Fibroblast of skin of back (primary cell): ENCODE measurements at places on chromosomes 5 and 9.

DNA sequence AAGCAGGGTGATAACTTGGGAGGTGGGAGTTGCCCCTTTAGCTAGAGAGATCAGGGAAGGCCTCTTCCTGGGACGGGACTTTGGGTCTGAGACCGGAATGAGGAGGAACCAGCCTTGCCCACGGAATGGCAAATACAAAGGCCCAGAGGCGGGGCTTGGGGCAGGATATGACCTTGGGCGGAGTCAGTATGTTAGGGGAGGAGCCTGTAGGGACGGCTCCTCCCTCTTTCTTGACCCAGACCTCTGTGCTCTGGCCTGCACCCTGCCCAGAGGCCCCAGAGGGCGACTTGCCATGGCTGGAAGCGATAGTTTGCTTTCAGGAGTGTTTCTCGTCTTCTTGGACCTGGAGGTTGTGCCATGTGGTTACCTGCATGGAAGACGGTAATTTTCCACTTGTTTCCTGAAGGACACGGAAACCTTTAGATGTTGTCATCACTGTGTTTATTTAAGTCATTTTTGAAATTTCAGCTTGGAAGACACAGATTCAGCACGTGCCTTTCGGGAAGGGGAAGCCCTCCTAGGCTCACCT, 85.6 kb downstream of the DAB2IP start:
- no peak for DNase-seq

- DNase-seq = peak; percentile 60
These were observed 56.6 kb downstream of the RGS3 start for GRCh38 chr9:113520109-113520642.

- no peak for DNase-seq
These were observed 187.8 kb downstream of the FANCC start for GRCh38 chr9:95129476-95130291.

DNA sequence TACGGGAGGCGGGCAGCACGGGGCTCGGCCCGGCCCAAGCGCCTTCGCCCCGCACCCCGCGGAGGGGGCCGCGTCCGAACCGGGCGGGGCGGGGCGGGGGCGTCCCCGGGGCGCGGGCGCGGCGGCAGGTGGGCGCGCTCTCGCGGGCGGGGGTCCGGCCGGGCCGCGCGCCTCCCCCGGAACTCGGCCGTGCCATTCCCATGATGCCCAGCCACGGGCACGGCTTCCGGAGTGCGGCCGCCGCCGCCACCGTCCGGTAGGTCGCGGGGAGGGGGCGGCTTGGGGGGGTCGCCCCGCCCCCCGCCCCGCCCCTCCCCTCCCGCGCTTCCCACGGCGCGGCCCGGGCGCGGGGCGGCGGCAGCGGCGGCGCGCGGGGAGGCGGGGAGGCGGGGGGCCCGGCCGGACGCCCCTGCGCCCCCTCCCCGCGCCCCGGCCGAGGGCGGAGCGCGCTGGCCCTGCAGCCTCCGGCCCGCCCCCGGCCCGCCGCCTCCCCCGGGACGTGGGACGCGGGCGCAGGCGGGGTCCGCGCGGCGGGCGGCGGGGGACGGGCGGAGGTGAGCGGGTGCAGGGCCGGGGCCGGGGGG, at the start of gene PPP1R26:
Gene PPP1R26 (plus strand): TSS at position 314 of the 584 bp plus-strand sequence. CDS start 4,729 bp downstream, outside the sequence.
- peak; percentile 16 for DNase-seq

DNA sequence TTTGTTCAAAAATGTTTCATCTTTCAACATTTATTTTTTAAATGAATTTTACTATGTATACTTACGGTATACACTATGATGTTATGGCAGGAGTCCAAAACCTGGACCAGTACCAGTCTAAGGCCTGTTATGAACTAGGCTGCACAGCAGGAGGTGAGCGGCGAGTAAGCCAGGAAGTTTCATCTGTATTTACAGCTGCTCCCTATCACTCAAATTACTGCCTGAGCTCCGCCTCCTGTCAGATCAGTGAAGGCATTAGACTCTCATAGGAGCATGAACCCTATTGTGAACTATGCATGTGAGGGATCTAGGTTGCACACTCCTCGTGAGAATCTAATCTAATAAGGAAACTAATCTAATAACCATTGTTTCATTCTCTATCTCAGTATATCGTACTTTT, 715.5 kb upstream of the PTPRD start:
- peak; percentile 1 for DNase-seq

- DNase-seq = no peak
These were observed 25.9 kb downstream of the ZDHHC11B start for GRCh38 chr5:758698-759053.

- DNase-seq = no peak
These were observed 81.0 kb downstream of the MACROH2A1 start for GRCh38 chr5:135318037-135318436.

DNA sequence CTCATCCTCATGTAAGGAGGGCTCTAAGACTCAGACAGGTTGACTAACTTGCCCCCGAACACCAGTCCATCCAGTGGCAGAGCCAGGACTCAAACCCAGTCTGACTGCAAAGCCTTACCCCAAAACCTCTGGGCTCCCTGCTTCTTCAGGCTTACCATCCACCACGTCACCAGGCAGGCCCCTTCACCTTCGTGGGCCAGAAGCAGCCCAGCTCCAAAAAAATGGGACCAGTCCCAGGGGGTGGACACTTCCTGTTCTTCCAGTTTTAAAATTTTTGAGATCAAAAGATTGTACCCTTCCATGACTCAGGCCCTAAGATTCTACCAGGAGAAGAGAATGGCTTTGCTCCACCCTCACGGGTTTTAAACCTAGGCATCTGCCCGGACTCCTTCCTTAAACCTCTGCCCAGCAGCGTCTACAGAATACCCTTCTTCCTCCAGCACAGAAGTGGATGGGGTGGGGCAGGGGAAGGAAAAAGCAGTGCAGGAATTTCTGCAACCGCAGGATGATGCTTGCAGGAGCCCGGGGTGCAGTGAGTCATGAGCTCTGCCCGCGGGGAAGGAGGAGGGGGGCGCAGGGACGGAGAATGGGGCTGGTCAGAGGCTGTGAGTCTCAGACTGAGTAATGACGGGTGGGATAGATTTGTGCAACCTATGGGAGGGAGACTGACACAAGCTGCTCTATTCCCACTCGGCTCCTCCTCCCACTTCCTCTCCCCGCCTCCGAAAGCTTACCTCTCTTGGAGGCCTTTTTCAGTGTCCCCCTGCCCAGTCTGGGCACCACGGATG, 50.4 kb upstream of the STXBP1 start:
- DNase-seq = peak; percentile 99

GRCh38 chr5:111934511-111934910, 177.5 kb upstream of the NREP start:
- DNase-seq = no peak

DNA sequence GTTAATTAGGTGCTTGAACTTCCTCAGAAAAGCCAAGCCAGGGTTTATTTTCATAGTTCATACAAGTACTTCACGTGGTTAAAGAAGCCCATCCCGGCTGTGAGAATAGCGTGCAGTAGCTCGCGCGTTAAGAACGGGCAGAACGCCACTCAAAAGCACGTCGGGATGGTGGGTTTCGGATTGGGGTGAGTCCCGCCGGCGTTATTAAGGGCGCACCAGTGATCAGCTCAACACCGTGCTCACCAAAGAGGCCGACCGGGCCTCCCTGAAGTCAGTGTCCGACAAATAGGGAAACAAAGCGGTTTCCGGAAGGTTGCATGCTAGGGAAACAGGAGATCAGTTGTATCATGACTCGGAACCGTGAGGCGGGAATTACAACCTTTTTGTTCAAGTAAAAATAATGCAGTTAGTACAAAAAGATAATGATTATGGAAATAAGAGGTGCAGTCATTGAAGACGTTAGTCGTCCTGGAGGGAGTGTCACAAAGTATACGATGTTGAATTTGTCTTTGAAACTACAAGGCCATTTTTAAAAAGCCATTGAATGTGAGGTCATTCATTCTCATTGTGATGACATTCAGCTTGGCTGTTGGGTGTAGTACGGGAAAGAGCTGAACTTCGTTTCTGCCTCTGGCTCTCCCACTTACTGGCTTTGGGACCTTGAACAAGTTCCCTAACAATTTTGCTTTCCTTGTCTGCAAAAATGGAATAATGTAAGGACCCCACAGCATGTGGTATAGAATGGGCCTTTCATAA, 992 bp downstream of the SETD9 start:
- DNase-seq = peak; percentile 64

DNA sequence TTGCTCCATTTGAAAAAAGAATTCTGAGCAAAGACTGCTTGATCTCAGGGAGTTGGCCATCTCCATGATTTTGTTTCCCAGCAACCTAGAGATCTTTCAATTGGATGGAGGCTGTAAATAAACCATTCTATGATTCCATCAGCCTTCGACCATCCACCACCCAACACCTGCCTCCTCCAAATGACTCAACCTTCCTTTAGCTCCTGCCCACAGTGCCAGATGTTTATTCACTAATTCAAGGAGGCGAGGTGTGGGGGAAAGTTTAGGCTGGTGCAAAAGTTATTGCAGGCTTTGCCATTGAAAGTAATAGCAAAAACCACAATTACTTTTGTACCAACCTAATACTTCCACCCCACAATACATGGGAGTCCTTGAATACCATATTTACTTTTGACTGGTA, 327.5 kb downstream of the CAAP1 start:
- DNase-seq = no peak

GRCh38 chr9:128786681-128787601, at the start of gene TBC1D13:
Gene TBC1D13, plus strand, starts transcription at chr9:128787253. Its CDS starts 101 bp downstream, at chr9:128787354.
- DNase-seq = peak; percentile 85

DNA sequence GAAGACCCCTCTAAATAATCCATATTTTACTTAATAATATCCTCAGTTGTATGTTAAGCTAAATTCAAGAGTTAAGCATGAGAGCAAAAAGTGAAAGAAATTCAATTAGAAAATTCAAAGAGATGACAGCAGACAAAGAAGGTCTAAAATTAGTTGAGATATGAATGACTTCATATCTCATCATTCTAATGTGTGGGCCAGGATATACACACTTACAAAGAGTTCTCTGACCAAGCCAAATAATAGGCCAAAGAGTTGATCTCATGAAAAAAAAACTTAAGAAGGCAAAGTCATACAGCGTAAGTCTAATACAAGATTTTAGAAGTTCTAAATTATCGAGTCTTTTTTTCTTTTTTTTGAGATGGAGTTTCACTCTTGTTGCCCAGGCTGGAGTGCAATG, 87.7 kb upstream of the PLPP1 start:
- no peak for DNase-seq

- no peak for DNase-seq
These were observed 10.9 kb downstream of the ACTL7B start for GRCh38 chr9:108844856-108845255.

- peak; percentile 99 for DNase-seq
These were observed 6.0 kb downstream of the B4GALT1 start for GRCh38 chr9:33161011-33161588.

- DNase-seq = no peak
These were observed 153.8 kb upstream of the FST start for GRCh38 chr5:53326424-53327153.

- DNase-seq = peak; percentile 95
These were observed 57.4 kb downstream of the NRG2 start for GRCh38 chr5:139985733-139986132.

- DNase-seq = peak; percentile 53
These were observed 329.3 kb downstream of the PIK3R1 start for GRCh38 chr5:68544648-68545552.

DNA sequence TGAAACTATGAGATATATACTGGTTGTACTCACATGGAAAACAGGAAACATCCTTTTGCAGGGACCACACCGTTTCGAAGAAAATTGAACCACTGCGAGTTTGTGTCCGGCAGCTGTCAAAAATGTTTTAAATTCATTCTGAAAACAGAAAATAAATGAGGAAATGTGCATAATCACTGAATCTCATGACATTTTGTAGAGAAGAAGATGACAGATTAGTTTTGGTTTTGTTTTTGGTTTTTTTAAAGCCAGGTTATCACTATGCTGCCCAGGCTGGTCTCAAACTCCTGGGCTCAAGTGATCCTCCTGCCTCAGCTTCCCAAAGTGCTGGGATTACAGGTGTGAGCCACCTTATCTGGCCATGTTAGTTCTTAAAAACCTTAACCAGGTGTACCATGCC, 3.5 kb downstream of the TXNDC8 start:
- no peak for DNase-seq
